ENCODE measurements at places on chromosomes 16 and 17.

DNA sequence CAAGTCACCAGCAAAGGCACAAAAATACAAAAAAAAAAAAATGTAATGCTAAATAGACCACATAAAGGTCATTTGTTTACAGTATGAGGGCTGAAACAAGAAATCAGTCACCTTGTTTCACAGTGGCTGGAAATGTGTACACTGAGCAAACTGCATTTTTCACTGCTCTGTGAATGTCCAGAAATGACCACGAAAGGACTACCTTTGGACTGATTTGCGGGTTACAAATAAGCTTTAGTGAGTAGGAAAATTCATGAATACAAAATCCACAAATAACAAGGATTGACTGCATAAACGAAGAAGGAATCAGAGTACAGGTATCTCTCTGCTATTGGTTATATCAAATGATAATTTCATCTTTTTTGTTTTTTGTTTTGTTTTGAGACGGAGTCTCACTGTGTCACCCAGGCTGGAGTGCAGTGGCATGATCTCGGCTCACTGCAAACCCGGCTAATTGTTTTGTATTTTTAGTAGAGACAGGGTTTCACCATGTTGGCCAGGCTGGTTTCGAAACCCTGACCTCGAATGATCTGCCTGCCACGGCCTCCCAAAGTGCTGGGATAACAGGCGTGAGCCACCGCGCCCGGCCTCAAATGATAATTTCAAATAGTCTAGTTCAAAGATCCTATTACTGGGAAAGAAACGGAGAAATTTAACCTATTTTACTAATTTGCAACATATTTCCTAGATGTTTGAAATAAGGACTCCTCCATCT is 30.5 kb downstream of the CYTH1 start:
- ATAC-seq, result no peak

- ATAC-seq, result no peak
Measured at GRCh38 chr17:74592087-74592990, at the start of gene CD300LD. Gene CD300LD (minus strand): TSS chr17:74592283. CDS start chr17:74592202, 81 bp downstream.

GRCh38 chr17:17737961-17738894 is 57.0 kb downstream of the RAI1 start:
- peak; percentile 78 for ATAC-seq

DNA sequence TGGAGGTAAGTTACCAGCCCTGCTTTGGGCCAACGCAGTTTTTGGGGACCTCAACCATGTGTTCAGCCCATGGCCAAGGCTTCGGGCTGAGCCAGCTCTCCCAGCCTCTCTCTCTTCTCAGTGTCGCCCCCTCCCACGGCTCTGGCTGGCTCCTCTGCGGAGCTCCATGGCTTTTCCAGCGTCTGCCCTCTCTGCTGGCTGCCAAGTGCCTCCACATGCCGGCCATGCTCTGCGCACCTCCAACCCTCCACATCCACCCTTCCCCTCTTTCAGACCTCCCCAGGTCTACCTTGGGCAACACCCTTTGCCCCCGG is 23.2 kb downstream of the COTL1 start:
- ATAC-seq, result no peak

All from esophagus mucosa (tissue), 1 donor.